ENCODE measurements at places on chromosomes 2 and 18.

GRCh38 chr2:55902971-55903370, 20.6 kb downstream of the EFEMP1 start:
- no peak for DNase-seq

GRCh38 chr2:222071911-222072310, 226.9 kb downstream of the PAX3 start:
- DNase-seq, result no peak

GRCh38 chr2:219513787-219514186, 495 bp upstream of the ASIC4 start:
- DNase-seq, result no peak

DNA sequence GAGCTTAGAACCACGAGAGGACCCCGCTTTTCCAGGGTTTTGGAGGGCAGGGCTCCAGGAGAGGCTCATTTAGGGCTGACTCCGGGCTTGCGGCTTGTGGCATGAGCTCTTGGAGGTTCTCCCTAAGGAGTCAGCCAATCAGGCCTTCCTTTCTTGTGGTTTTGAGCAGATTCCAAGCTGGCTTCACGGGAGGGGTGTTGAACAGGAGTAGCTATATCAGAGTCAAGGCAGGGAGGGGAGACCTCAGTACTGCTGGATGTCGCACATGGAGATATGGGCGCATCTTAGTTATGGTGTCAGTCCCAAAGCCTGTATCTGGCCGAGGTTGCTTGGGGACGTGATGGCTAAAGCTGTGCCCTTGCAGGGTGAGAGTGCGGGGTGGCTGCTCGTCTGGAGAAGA, 98.6 kb downstream of the AGAP1 start:
- DNase-seq, result no peak

DNA sequence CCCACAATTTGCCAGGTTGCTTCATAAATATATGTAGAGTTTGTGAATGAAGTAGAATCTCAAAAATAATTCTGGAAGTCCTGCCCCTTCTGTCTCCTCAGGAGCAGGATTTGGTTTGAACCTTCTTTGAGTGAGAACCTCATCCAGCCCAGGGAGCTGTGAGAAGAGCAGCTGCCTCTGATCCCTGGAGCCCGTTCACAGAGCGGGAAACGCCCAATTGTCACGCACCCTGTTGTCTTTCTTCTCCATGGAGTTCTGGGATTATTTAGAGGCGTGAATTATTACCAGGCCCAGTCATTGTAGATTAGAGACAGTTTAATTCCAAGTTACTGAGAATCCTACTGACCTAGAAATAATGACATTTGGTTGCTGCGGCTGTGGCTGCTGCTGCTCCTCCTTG, 66.1 kb downstream of the TPO start:
- peak; percentile 8 for DNase-seq

DNA sequence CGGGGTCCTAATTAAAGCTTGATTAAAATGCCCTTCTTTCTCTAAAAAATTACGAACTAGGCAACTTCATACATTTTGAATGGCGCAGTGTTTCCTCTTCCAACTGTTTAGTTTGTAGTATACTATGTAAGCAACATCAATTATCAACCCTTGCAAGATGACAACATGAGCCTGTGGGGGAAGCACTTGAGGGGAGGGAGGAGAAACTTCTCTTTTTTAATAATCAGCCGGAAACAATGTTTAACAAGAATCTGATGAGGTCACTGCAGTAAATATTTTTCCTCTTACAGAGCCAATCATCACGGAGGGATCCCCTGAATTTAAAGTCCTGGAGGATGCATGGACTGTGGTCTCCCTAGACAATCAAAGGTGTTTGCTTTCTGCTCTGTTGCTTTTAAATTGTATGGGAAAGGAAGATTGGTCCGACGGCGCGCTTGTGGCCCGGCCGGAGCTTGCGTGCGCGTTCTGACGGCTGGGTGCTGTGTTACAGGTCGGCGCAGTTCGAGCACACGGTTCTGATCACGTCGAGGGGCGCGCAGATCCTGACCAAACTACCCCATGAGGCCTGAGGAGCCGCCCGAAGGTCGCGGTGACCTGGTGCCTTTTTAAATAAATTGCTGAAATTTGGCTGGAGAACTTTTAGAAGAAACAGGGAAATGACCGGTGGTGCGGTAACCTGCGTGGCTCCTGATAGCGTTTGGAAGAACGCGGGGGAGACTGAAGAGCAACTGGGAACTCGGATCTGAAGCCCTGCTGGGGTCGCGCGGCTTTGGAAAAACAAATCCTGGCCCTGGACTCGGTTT, 5.3 kb upstream of the DLX1 start:
- DNase-seq, result no peak

GRCh38 chr2:176072951-176073904, 10.5 kb downstream of the EVX2 start:
- DNase-seq, result no peak

DNA sequence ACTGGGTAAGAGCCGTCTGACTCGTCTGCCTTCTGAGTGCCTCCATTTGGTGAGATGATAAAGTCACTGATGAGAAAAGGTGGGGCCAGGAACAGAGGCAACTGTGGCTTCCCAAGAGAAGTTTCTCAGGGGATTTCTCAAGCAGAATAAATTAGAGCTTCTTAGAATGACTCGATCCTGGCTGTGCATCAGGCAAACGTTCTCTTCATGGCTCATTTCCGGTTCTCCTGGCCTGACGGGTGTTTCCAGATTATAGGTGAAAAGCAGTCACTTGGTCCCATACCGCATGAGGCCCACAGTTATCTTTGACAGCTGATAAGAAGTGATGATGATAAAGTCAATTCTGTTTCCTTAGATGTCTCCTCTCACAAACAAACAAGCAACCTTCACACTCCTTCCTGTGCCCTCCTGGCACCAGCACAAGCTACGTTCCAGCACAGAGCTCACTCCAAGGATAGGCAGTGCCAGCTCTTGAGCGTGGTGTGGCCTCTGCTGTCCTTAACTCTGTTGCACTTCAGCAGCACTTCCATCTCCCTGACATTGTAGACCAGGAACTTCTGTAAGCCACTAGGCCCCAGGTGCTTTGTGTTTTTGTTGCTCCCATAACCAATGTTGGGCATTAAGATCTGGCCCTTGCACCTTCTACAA, 37.8 kb upstream of the KCNF1 start:
- no peak for DNase-seq

DNA sequence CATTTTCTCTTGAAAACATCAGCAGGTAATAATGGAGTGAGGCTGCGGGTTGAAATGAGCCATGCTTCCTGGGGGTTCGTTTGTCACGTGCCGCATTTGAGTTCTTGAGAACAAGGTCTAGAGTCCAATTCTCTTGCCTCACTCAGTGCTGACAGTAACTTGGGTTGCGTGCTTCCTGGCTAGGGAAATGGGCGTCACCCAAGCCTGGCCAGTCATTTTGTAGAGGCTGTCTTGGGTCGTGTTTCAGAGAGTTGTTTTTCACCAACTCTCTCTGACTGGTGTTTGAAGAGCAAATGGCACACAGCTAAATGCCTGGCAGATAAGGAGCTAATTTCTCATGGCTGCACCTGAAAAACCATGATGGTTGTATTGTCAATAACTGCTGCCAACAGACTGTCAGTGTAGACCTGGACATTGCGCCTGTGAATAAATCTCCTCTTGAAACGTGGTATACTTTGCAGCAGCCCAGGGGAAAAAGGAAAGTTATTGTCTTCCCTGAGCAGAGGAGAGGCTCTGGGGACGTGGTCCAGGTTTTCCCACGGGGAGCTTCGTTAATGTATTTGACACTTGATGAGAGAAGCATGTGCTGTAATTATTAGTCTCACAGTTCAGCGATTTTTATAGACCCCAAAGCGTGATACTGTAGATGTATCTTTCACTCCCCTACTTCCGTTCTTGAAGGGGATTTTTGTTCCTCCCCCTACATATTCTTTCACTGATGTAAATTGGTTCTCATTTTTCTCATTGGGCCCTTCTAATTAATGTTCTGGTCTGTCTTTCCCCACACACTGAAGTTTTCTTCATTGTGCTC, 196.0 kb downstream of the FHOD3 start:
- peak; percentile 53 for DNase-seq

DNA sequence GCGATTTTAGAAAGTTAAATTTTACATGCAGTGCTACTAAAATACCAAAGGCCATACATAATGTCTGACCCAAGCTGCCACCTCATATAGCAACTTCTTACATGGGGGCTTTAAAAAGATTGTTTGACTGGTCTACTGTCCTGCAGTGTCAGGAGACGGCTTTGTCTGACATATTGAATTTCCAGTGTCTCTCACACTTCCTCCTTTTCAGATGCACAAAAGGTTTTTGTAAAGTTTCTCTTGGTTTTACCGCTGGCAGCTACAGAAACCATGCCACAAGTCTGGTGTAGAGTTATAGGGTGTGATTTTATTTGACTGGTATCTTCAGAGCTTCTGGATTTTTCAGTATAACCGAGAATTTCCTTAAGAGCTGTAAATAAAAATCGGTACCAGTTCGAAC, 1.1 kb upstream of the ASAP2 start:
- no peak for DNase-seq

- DNase-seq, result no peak
Observed at GRCh38 chr2:15391751-15392150, 169.4 kb downstream of the NBAS start.

- DNase-seq, result no peak
Observed at GRCh38 chr18:22550366-22550765, 132.7 kb upstream of the CTAGE1 start.

- peak; percentile 77 for DNase-seq
Observed at GRCh38 chr2:65281627-65282351, 54.2 kb downstream of the ACTR2 start.

GRCh38 chr2:136191041-136191440, 73.1 kb upstream of the CXCR4 start:
- DNase-seq, result no peak

DNA sequence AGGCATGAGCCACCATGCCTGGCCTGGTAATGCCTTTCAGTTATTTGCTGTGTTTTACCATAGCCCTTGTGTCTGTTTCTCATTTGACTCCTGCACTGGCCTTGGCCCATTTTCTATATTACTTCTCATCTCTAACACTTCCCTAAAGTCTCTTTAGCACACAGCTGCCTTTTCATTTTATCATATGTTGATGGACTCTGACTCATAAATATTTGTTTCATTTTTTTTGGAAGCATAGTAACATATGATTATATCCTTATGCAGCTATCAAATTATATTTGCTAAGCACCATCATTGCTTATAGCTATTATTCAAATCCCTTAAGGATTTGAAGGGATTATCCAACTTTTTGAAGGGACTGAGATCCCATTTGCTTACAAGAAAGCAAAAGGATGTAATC, 320.3 kb downstream of the GPD2 start:
- no peak for DNase-seq

- no peak for DNase-seq
Observed at GRCh38 chr2:10186868-10187535, 64.5 kb downstream of the RRM2 start.

DNA sequence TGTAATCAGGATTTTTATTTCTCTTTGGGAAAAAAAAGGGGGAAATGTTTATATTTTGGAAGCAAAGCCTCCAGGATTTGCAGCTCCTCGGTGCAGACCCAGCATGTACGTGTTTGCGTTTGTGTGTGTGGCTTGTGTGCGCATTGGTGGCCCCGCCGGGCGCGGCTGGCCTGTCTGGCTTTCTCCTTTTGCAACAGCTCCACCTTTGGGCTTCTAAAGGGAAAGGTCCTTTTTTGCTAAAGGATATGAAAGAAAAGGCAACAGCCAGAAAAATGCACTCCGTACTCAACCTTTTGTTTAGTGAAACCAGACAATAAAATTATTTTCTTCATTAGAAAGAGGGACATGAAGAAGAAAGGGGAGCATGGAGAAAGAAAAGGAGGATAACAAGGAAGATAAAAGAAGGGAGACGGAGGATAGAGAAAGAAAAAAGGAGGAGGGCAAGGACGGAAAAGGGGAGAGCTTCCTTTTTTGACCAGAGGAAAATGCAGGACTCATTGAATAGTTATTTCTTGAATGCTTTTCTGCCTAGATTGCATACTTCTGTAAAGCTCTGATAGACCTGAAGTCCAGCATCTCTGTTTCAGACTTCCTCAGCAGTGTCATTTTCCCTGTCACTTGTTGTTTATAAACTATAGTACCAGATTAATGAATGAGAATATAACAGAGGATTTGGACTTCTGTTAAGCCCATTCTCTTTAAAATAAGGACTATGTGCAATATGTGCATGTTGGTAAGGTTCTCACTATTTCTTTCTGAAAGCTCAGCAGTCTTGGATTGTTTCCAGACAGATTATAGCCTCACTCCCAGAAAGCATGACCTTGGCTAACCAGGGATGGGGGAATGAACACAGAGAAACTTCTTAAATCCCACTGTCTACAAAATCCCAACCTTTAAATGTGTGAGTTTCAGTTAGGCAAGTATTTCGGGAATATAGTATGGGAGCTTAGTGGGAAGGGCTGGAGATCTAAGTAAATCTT, 563.1 kb upstream of the PIK3C3 start:
- DNase-seq, result peak; percentile 7

DNA sequence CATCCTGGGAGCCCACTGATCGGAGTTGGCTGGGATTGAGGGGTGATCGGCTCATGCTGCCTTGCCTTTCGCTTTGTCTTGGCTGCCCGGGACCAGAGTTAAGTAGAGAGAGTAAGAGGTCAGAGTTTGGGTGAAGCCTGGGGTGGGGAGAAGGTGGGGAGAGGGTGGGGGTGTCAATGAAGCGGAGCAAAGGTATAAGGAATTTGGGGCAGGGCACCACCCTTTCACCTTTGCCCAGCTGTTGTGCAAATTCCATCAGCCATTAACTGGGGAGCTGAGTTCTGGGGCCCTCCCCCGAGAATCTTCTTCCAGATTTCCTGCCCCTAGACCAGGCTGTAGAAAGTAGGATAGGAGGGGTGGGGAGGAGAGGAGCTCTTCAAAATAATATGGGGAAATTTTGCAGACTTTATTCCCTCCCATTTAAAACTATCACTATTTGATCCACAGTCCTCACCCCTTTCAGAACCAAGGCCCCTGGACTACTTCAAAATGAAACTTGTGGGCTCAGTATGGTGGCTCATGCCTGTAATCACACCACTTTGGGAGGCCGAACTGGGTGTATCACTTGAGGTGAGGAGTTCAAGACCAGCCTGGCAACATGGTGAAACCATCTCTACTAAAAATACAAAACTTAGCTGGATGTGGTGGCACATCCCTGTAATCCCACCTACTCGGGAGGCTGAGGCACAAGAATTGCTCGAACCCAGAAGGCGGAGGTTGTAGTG, at the start of gene SLC23A3:
SLC23A3 (minus strand) TSS at position 100 of the 725 bp plus-strand sequence; CDS start at position 55, 45 bp downstream.
- DNase-seq, result no peak

DNA sequence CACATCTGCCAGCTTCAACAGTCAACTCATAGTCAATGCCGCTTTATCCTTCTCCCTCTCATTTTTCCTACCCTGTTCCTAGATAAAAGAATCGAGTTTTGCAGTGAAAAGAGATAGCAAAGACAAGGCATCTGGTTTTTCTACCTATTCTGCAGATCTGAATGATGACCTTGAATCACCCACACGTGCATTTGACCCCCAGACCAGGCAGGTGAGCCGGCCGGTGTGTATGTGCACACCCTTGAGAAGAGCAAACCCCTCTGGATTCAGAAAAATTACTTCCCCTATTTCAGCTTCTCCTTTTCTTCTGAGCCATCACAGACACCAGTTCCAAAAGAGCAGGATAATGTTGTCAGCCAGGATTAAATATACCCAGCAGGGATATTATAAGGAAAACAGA, 115.6 kb upstream of the ST6GAL2 start:
- DNase-seq, result no peak

Data from myocyte (in vitro differentiated cells).